Naive B cell (primary cell): ENCODE measurements at places on chromosomes 7 and 10. TPM values are rescaled to one million over a fixed set of nuclear protein-coding genes. Genes with fewer than 3 reads are reported as not detected.

ALOX5 gene
- 123 TPM for polyA plus RNA-seq

PDK4 gene
- polyA plus RNA-seq = 1.3 TPM

BTBD16 gene
- polyA plus RNA-seq = not detected

ADAP1 gene
- 3.3 TPM for polyA plus RNA-seq

ATOH7 gene
- polyA plus RNA-seq = 0.23 TPM

PNLIP gene
- not detected for polyA plus RNA-seq

GRCh38 chr7:156656598-156656997 lies 16.0 kb downstream of the RNF32 start:
- no peak for DNase-seq

DNA sequence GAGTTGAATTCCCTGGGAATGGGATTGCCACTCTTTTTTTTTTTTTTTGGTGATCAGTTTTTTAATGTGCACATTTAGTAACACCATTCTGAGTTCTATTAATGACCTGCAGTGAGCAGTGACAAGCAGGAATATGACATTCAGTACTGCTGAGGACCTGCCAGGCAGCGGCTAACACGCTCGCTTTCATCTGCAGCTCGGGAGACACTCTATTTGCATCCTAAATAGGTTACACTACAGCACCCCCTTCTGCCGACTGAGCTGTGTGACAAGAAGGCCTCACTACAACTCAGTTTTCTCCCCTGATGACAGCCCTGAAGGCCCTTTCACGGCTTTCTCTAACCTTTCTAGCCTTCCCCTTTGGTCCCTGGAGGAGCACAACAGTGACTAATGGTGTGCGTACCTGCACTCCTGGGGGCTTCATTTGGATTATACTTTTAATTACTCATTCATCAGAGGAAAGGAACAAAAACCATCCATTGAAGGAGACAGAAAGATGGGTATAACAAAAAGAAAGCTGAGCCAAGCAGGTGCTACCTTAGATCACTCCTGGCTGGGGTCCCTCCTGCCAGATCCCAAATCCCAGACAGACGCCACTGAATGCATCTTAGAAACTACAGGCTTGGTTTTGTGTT lies 872.4 kb downstream of the LRMDA start:
- DNase-seq = no peak

DNA sequence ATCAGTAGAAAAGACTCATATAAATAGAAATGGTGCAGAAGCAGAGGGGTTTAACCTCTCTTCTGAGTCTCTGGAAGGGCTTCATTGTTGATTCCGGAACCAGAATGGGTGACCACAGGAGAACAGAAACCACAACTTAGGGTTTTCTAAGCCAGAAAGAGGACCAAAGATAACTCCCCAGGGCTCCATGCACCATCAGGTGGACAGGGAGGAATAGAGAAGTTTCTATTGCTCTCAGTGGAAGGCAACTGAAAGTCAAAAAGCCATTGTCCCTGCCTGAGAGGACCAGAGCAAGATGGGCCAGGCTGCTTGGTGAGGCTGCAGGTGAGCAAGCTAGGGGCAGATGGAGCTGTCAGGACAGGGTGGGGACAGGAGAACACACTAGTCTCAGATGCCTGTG lies 14.6 kb upstream of the NPS start:
- DNase-seq = no peak

GRCh38 chr10:27671821-27672220 lies 73.8 kb downstream of the MKX start:
- no peak for DNase-seq

DNA sequence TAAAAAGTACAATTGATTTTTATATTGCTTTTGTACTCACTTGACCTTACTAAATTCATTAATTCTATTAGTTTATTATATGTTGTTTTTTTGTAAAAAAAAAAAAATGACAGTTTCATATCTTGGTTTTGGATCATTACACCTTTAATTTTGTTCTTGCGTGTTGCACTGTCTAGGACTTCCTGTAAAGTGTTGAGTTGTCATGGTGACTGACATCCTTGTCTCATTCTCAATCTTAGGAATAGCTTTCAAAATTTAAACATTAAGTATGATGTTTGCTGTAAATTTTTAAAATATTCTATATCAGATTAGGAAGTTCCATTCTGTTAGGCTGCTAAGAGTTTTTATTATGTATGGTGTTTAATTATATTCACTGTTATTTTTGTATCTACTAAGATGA lies 139.1 kb downstream of the ARHGAP12 start:
- DNase-seq = no peak

DNA sequence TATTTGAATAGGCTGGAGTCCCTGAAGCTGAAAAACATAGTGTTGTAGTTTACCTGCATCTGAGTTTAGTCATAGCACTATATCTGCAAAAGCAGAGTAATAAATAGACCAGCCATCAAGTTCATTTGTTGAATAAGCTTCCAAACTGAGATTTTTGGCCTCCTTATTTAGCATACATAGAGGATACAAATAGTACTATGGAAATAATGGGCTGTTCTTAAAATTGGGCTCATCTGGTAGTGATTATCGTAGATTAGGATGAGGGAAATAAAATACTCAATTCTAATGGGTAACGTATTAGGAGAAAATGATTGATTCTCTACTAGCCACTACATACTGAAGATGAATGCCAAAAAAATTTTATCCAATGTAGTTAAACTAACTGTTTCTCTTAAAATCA lies 41.4 kb upstream of the TMEM196 start:
- DNase-seq = no peak

GRCh38 chr10:29132551-29133111 lies 156.2 kb upstream of the LYZL1 start:
- DNase-seq = no peak

DNA sequence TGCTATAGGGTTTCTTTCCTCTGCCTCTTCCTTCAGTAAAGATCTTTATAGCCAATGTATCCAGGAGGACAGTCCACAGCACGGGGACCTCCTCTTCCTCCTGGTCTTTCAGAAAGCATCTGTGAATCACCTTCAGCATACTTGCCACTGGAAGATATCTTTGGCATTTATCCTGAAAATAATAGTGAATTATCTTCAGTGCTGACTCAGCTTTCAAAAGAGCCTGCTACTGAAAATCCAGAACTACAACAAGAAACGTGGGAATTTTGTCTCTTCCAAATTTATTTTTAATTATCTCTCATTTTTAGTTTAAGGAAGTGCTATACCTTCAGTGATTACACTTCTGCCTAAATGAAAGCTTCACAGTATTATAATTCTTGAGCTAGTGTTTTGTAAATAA lies 7.6 kb upstream of the UNC5B start:
- no peak for DNase-seq

DNA sequence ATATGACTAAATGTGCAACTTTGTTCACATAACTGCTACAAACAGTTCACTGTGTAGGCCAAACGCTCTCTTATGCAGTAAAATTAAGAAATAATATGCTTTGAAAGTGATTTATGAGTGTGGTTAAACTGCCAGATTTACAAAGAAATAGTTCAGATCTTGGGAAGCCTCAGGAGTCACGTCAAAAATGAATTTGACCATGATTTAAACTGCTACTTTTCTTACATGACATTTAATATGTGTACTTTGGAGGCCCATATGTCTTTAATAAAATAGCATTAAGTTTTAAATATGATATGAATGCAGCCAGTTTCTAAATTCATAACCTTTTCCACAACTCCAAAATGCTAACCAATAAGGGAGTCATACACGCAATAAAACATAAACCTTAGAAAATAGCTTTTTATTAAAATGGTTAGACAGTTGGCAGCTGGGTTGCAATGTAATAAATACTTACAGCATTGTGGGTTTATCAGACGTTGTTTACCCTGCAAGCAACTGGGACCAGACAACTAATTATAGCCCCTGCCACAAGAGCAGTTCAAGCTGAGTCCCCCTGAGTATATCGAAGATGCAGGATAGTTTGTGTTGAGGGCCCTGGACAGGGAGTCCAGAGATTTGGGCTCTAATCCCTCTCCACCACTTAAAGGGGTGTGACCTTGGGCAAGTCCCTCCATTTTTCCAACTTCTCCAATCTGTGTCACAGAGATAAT lies 640.4 kb downstream of the LRMDA start:
- no peak for DNase-seq

DNA sequence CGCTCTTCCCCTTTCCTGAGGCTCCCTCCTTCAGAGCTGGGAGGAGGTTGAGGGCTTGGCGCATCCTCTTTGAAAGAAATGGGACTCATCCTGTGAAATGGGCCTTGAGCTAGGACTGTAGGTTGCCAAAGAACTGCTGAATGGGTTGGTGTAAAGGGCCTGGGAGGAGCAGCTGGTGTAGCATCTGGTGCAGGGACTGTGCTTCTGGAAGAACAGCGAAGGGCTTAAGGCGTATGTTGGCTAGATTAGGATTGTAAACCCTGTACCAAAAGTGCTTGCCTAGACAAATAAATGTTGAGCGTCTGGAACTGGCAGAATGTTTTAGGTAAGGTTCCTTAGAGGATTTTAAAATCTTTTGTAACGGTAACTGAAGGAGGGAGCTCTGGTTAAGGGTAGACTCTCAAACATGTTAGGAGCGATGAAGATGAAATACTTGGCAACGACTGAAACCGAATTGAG lies 563 bp downstream of the STAM start:
- DNase-seq = no peak

GRCh38 chr7:123367484-123368122 lies 166.8 kb downstream of the IQUB start:
- DNase-seq = no peak

- no peak for DNase-seq
These were observed 309.3 kb downstream of the TCERG1L start for GRCh38 chr10:131002031-131002861.

- DNase-seq = no peak
These were observed 199.5 kb downstream of the SH2D4B start for GRCh38 chr10:80737209-80737608.

DNA sequence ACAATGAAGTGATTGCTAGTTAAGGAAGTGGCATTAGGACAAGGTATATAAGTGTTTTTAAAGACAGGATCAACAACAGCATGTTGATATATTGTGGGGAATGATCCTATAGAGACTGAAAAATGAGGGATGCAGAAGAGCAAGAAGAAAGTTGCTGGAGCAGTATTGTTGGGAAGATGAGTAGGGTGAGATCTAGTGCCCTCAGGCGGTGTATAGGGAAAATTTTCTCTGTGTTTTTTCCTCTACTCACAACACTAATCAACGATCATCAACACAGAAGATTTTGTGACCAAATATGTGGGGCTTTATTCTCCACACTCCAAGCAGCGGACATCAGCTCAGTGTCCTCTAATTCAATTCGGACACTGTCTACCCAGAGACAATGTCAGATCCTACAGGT lies 9.6 kb upstream of the PTTG1IP2 start:
- no peak for DNase-seq

- DNase-seq = no peak
These were observed 178.4 kb upstream of the TARP start for GRCh38 chr7:38451840-38452239.

GRCh38 chr10:37896436-37896835 lies 39.0 kb upstream of the ZNF248 start:
- DNase-seq = no peak

DNA sequence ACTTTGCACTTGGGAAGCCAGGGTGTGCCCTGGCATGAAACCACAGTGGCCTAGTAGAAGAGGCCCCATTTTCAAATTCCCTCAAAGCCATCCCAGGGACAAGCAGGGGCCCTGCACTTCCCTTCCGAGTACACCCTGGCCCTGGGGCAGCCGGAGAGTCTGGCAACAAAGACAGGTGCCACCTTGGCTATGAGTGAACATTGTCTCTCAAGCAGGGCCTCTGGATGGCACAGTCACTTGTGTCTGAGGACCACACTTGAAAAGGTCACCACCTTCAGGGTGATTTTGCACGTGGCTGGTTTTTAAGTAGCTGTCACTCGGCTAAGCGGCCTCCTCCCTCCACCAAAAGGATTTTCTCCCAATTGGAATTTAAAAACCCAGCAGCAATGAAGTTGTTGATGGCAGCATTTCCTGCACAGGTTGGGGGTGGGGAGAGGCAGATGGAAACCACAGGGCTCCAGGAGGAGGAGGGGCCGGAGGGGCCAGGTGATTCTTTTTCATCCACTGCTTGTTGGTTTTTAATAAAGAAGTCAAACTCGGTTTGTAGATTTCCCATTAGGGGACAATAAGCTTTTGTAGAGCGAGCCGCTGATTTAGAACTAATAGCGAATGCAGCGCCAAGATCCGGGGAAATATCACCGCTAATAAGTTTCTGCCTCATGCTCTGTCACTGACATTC lies 33.9 kb downstream of the C10orf105 start:
- no peak for DNase-seq

DNA sequence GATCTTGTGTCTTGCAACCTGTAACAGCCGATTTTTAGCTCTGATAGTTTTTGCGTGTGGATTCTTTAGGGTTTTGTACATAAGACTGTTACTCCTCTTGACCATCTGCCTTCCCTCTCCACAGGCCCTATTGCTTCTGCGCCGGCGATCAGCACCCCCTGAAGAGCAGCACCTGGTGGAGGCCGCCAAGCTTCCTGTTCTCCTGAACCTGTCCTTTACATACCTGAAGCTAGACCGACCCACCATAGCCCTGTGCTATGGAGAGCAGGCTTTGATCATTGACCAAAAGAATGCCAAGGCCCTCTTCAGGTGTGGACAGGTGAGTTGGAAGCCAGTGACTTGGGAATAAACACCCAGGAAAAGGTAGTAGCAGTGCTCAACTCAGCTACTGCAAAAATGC lies 12.6 kb downstream of the FKBP6 start:
- DNase-seq = no peak

DNA sequence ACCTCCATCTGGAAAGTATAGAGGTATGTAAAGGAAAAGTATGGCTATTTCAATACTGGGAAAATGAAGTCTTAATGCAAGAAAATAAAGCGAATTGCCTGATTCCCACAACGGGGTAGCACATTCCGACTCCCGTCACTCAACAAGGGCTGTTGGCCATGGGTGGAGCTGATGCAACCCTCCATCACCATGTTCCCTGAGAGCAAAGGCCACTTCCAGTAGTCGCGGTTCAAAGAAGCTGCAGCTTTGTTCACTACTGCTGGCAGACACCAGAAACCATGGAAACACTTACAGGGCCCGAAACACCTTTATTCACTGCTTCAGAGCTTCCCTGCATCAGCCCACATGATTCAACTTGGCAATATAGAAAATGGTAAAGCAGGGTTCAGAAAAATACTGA lies 44.0 kb downstream of the TMEM26 start:
- no peak for DNase-seq

- no peak for DNase-seq
These were observed 1203.2 kb downstream of the SORCS3 start for GRCh38 chr10:105844241-105844640.

GRCh38 chr10:121495719-121496118 lies 102.5 kb downstream of the FGFR2 start:
- no peak for DNase-seq

GRCh38 chr7:35874886-35875285 lies 74.0 kb downstream of the SEPTIN7 start:
- DNase-seq = no peak

- DNase-seq = no peak
These were observed 22.8 kb downstream of the VOPP1 start for GRCh38 chr7:55549457-55549856.

GRCh38 chr10:30829901-30830300 lies 200.3 kb upstream of the LYZL2 start:
- DNase-seq = no peak
